ENCODE measurements at places on chromosomes 7 and 10.

- DNase-seq, result no peak
These were observed 713 bp upstream of the GRIFIN start for GRCh38 chr7:2476776-2477446.

GRCh38 chr7:87886875-87887274 is 10.6 kb downstream of the DBF4 start:
- DNase-seq, result no peak

DNA sequence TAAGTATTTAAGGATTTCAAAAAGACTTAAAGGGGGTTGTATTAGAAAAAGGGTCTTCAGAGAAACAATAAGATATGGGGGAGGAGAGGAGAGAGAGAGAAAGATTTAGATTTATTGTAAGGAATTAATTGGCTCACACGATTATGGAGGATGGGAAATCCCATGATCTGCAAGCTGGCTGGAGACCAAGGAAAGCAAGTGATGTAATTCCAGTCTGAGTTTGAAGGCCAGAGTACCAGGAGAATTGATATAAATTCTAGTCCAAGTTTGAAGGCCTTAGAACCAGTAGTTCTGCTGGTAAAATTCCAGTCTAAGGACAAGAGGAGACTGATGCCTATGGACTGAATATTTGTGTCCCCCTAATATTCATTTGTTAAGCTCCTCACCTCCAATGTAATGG is 20.6 kb upstream of the SLC13A1 start:
- DNase-seq, result no peak

DNA sequence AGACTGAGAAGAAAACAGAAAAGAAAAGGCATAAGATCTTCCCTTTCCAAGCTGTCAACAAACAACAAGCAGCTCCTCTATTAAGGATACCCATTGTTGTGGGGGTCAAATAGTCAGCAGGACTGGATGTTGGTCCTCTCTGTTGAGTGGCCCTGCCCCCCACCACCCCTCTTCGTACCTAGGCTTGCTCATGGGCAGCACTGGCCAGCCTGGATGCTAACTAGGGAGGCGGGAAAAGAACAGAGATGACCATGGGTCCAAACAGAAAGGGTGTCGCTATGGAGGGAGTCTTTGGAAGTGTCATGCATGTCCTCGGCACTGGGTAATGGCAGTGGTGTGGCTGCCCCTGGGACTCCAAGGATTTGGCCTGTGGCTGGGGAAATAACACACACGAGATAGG is 45.6 kb downstream of the SPDYE5 start:
- DNase-seq, result no peak

- DNase-seq, result no peak
These were observed 44.7 kb downstream of the COL13A1 start for GRCh38 chr10:69846293-69846921.

GRCh38 chr10:58508316-58508715 is 4.4 kb upstream of the BICC1 start:
- DNase-seq, result no peak

GRCh38 chr10:130709415-130709814 is 573.2 kb downstream of the GLRX3 start:
- DNase-seq, result no peak

- DNase-seq, result no peak
These were observed 202.7 kb downstream of the DIP2C start for GRCh38 chr10:486666-487322.

DNA sequence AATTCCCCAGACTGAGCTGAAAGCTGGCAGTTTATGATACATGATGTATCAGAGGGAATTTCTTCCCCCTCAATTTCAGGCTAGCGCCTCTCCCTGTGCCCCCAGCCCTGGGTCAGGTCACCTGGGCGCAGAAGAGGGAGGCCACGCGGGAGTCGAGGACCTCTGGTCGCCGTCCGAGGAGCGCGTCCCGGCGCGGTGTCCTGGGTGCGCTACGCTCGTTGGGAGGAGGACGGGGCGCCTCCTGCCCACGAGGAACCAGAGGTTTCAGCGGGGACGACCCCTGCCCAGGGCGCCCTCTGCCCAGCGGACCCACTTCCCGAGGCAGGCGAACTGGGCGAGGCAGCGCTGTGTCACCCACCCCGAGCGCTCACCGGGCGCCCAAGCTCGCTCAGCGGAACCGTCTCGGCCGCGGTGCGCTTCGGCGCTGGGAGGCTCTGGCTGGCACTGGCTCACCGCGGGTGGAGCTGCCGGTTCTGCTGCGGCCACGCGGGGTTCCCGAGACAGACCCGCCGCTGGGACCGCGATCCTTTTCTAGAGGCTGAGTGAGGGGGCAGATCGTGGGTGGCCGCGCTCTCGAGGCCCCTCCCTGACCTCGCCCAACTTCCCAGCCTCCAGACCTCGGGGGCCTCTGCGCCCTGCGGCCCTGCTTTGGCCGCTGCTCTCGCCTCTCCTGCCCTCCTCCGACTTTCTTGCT is at the start of gene FAM237B:
FAM237B (minus strand) TSS at position 504 of the 694 bp plus-strand sequence. CDS start 1,556 bp downstream, outside the sequence.
- no peak for DNase-seq

DNA sequence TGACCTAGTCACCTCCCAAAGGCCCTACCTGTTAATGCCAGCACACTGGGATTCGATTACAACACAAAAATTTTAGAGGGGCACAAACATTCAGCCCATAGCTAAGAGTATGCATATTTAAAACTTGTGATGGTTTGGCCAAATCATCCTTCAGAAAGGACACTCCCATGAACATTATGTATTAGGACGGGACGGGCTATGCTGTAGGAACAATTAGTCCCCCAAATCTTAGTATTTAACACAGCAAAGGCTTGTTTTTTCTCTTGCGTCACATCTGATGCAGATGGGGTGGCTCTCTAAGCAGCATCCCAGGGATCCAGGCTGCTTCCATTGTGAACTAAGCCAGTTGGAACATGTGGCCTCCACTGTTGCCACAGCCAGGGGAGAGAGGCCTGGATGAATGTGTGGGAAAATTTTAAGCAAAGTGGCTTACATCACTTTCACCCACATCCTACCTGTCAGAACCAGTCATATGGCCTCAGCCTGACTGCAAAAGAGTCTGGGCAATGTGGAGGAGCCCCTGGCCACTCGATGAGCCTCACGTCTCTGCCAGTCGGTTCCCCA is 26.6 kb downstream of the CHST3 start:
- no peak for DNase-seq

DNA sequence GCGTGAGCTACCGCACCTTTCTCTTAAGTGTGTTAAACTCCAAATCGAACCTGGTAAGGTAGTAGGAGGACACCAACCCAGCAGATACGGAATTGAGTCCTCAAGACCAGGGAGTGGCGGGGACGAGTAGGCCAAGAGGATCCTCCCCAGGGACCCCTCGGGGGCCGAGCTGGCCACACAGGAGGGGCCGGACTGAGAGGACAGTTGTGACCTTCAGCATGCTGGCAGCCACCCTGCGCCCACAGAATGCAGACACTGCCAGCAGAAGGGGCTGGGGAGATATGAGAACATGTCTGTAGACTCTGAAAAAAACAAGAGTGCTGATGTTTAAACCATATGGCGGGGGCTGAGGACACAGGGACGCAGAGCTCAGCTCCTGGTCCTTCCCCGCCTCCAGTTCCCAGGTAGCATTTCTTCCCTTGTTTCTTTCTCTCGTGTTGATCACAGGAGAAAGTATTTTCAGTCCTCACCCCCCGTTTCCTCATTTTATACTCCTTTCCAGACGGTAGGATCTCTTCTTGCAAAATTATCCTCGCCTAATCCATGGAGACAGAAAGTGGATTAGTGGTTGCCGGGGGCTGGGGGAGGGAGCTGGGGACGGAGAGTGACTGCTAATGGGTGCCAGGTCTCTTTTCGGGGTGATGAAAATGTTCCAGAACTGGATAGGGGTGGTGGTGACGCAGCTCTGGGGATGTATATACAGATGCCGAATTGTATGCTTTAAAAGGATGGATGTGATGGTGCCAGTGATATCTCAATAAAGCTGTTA is 11.5 kb upstream of the UNCX start:
- no peak for DNase-seq

DNA sequence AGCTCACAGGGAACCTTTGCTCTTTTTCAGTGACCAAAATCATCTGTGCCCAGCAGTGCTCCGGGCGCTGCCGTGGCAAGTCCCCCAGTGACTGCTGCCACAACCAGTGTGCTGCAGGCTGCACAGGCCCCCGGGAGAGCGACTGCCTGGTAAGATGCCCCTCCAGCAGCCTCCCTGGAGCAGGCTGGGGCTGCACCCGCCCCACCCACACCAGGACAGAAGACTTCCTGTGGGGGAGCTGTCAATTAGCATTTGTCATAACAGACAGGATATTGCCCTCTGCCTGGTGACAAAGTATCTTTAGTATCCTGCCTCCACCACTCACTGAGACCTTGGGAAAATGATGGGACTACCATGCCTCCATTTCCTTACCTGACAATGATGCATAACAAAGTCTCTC is 133.7 kb downstream of the EGFR start:
- DNase-seq, result no peak

- no peak for DNase-seq
These were observed 79.5 kb downstream of the CARD11 start for GRCh38 chr7:2964208-2964607.

GRCh38 chr10:70256463-70256862 is 23.2 kb upstream of the PPA1 start:
- no peak for DNase-seq

GRCh38 chr7:105268511-105269392 is 120.0 kb downstream of the SRPK2 start:
- DNase-seq, result no peak

DNA sequence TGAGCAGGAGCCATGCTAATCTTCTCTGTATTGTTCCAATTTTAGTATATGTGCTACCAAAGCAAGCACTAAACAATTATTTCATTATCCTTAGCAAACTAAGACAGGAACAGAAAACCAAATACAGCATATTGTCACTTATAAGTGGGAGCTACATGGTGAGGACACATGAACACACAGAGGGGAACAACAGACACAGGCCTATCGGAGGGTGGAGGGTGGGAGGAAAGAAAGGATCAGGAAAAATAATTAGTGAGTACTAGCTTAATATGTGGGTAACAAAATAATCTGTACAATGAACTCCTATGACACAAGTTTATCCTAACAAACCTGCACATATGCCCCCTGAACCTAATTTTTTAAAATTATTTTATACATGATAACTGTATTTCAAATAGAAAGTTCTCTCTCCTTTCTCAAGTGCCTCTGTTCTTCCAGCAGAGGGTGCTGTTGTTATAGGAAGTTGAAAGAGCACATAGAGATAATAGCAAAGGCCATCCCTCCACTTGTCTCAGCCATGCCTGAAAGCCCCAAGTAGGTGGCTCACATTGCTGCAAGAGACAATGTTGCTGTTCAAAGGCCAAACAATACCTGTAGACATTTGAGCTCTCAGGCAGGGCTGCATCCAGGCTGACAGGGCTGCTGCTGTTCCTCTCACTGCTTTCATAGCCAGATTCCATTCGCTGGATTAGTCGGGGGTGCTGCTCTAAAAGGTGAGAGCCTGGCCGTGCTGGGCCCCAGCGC is 33.4 kb upstream of the PPP3CB start:
- peak; percentile 26 for DNase-seq

- no peak for DNase-seq
These were observed 125.7 kb downstream of the ABCA13 start for GRCh38 chr7:48296966-48297365.

DNA sequence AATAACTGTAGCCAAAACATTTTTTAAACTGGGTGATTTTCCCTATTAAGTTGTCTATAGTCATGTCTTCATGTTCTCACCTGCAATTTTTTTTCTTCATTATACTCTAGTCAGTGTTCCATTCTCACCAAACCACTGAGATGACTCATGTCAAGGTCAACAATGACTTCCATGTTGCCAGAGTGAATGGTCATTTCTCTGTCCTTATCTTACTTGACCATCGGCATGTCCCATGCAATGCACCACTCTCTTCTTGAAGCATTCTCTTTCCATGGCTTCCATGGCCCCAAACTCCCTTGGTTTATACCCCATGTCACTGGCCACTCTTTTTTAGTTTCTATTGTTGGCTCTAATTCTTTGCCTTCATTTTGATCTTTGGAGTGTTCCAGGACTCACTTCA is 173.9 kb downstream of the PPP1R17 start:
- DNase-seq, result no peak

- no peak for DNase-seq
These were observed 17.1 kb downstream of the ST7 start for GRCh38 chr7:116970238-116970910.

DNA sequence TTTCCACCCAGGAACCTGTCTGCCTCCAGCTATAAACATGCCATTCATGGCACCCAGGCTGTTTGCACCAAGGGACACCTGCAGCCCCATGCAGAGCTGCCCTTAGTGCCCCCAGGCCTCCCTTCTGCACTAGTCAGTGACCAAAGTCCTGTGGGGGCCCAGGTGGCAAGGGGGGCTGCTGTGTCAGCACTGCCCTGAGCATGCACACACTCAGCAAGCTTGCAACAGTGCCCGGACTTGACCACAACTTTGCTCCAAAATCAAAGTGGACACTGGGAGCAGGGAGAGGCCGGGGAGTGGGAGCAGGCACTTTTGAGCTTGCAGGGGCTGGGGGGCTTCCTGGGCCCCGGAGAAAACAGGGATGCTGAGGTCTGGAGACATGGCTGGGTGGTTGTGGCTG is 192.9 kb upstream of the MBL2 start:
- DNase-seq, result no peak

- no peak for DNase-seq
These were observed 1106.2 kb upstream of the LRRN3 start for GRCh38 chr7:109984729-109985128.

GRCh38 chr10:73076360-73077183 is 20.1 kb downstream of the P4HA1 start:
- no peak for DNase-seq

- DNase-seq, result no peak
These were observed 106.0 kb downstream of the ADARB2 start for GRCh38 chr10:1631282-1631681.

GRCh38 chr7:80132594-80132993 is 2.0 kb upstream of the GNAI1 start:
- DNase-seq, result no peak

- no peak for DNase-seq
These were observed 711.0 kb upstream of the LRRTM3 start for GRCh38 chr10:66214721-66215404.

GRCh38 chr10:124699471-124700292 is 44.5 kb downstream of the FAM53B start:
- no peak for DNase-seq

- no peak for DNase-seq
These were observed 43.1 kb downstream of the MINPP1 start for GRCh38 chr10:87547734-87548311.

DNA sequence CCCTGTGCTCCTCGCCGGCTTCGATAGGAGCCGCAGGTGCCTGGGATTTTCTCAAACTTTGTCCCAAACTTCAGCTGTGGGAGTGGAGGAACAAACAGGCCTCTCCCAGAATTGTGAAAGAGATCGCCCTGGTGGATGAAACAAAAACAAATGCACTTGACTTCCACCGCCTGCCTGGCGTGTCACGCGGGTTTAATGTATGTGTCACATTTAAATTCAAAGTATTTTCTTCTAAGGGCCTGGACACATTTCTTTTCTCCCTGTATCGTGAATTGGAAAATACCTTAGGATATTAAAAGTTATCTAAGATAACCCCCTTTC is 694 bp upstream of the WASL start:
- peak; percentile 25 for DNase-seq

Data from activated CD8-positive, alpha-beta memory T cell treated with anti-CD3 and anti-CD28 coated beads, Interleukin-2, amount 50 U/mL, for 4 hours (primary cell).